ENCODE measurements at places on chromosomes 3 and 15.
A peak's percentile ranks its signal among the peaks of the same experiment; 100 is the strongest.

DNA sequence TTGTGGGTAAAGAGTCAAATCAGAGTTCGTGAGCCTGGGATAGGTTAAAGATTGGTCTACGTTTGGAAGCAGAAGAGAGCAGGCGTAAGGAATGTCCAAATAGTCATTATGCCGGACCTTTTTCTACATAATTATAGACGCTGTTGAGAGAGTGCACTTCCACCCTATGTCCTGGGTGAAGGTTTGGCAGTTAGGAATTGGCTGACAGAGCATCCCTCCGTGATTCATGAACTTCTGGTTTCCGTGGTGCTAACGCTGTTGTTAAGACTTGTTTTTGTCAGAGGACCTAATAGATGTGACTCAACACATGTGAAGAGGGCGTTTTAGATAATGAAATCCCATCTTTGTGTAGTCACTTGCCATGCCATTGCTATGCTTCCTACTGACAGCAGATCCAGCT, 1.1 kb downstream of the EAF1 start:
- peak; percentile 15 for DNase-seq

DNA sequence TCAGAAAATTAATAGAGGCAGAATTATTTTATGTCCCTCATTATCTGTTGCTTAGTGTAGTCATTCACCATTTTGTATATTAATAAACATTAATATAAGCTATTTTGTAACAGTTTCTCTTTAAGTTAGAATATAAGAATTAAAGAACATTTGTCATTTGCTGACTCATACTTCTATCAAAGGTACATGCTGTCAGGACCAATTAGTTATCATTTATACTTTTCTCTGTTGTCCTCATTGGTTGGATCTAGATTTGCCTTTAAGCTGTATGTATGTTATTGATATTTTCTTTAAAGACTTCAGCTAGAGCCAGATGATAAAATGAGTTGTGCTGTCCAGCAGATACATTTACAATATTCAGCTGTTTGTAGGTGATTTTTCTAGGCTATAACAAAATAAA, 168.4 kb upstream of the MLF1 start:
- no peak for DNase-seq

- DNase-seq, result no peak
Observed at GRCh38 chr15:67472957-67473356, 48.0 kb upstream of the C15orf61 start.

DNA sequence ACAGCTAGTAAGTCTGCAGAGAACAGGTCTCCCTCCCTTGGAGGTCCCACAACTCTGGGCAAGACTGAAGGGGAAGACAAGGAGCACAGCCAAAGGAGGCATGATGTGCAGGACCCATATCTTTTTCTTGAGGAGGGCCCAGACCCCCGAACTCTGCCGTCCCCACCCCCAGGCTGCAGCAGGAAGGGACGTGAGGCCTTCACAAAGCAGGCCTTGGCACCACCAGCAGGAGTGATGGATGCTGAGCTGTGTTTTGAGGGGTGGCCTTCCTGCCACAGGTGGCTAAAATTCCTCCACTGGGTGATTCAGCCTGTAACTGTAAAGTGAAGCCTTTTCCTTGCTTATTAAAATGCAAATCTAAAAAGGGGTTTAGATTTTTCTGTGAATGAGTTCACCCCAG, 8.6 kb downstream of the PLA2G4D start:
- DNase-seq, result no peak

- DNase-seq, result no peak
Observed at GRCh38 chr3:13161021-13161759, 88.0 kb upstream of the IQSEC1 start.

- no peak for DNase-seq
Observed at GRCh38 chr3:167481164-167481563, 7.3 kb upstream of the SERPINI2 start.

GRCh38 chr15:89148126-89148525, 59.9 kb downstream of the ABHD2 start:
- no peak for DNase-seq

DNA sequence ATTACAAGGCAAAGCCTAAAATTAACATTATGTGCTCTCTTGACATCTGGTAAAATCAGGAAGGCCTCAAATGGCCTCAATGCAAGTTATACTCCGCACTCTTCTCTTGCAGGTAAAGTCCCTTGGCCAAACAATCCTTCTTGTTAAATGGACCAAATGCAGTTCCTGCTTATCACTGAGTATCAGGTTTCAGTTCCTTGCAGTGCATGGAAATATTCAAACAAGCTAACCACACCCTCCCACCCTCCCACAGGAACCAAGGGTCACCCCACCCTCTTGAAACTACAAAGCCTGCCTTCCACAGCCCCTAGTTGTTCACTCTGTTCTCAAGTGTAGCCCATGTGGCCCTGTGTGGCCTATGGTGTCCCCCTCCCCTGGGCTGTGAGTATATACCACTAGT, 171.9 kb upstream of the CADPS start:
- no peak for DNase-seq

GRCh38 chr3:193798051-193798450, 205.0 kb downstream of the OPA1 start:
- no peak for DNase-seq

- no peak for DNase-seq
Observed at GRCh38 chr3:183220828-183221227, 32.2 kb upstream of the B3GNT5 start.

GRCh38 chr3:195859061-195859845, 47.5 kb upstream of the MUC4 start:
- peak; percentile 50 for DNase-seq

DNA sequence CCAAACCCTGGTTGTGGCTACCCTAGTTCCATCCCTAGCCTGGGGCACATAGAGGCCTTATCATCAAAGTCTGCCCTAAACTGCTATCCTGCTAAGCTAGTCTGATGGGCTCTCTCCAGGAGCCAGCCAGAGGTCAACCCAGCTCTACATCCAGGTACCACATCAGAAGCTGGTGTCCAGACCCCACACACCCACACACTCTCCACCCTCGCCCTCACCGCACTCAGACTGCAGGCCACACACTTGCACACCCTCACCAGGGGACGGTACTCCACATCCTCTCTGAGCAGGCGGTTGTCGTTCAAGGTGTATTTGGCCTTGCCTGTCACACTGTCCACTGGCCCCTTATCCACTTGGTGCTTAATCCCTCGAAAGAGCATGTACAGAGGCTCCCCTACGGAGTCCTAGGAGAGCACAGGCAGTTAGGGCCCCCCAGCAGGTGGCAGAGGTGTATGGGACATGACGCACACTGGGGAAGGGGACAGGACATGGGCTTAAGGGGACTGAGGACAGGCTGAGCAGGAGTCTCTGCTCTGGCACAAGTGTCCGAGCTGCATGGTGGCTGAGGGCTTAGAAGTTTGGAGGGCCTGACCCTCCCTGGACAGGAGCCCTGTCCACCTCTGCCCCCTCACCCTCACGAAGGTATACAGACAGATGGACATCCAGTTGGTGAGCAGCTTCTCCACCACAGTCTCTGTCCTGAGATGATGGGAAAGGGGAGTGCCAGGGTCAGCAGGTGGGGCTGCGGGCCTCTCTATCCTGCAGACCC, 18.1 kb downstream of the PLXNB1 start:
- DNase-seq, result no peak

Measured in Kasumi-1 (cell line).